ENCODE measurements at places on chromosomes 7 and 10.

GRCh38 chr10:5996696-5997095 is 19.4 kb upstream of the IL15RA start:
- DNase-seq: no peak

DNA sequence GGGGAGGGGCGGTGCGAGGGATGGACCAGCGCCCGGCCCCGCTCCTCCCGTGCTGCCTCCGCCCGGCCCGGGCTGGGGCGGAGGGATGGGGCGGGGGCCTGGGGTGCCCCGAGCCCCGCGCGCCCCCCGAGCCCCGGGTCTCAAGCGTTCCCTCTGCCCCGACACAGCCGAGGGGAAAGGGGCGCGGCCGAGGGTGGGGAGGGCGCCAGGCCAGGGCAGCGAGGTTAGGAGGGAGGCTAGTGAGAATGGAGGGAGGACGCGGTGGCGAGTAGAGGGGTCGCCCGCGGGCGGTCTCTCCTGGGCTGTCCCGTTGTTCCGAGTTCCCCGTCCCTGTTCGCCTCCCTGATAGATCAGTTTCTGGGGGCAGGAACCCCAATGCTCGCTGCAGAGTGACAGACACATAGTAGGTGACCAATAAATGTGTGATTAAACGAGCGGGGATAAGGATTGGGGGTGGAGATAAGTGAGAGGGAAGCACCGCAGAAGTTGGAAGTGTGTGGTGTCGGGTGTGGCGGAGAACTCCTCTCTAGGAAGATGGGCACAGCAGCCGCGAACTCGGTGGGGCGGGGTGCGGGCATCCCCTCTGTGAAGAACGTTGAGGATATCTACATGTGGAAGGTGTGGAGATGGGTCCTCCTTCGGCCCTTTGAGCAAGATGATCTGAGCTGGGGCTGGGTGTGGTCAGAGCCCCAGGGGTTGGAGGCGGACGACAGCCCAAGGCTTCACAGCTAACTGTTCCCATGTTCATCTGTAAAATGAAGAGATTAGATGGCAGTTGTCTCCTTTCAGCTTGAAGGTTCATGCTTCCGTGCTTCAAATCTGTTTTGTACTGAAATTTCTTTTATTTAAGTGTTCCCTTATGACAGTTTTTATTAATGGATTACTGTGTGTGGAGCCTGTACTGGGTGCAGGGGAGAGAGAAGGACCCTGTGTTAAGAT is 580 bp downstream of the ZNF775 start:
- no peak for DNase-seq

GRCh38 chr7:132956556-132956955 is 125.3 kb downstream of the CHCHD3 start:
- DNase-seq: no peak

DNA sequence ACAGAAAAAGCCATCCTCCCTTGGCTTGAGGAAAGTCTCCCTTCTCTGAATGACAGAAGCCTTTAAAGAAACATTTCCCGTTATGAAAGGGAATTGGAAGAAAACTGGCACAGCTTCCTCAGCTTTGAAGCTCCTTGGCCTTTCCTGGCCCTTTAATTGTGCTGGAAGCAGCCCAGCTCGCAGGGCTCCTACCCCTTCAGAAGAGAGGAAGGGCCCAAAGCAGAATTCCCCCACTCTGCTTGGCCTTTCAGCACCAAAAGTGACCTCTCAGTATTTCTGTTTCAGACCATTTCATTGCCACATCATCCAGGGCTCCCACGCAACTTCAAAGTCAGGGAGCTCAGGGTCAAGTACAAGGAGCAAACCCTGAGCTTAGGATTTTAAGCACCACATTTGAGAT is 4.2 kb downstream of the AFAP1L2 start:
- no peak for DNase-seq

GRCh38 chr10:3310016-3310784 is 137.6 kb upstream of the PITRM1 start:
- no peak for DNase-seq

GRCh38 chr7:37206192-37206591 is 242.5 kb downstream of the ELMO1 start:
- no peak for DNase-seq
